ENCODE measurements at places on chromosomes 12 and 14. TPM values are rescaled to one million over a fixed set of nuclear protein-coding genes. Genes with fewer than 3 reads are reported as not detected.

CLEC4D gene
- total RNA-seq = 0.63 TPM

GALNT16 gene
- 15.8 TPM for total RNA-seq

DPY19L2 gene
- total RNA-seq = 13.5 TPM

SLC5A8 gene
- total RNA-seq = not detected

NPFF gene
- total RNA-seq = 9.1 TPM

ACVR1B gene
- total RNA-seq = 24.4 TPM

- no peaks in the 10 kb centered on the region for H3K27me3 ChIP-seq
- H3K27ac ChIP-seq = peak overlapping the region; percentile 81
- H3K36me3 ChIP-seq = no peaks in the 10 kb centered on the region
- peak; percentile 21 for DNase-seq
- peaks cover 3% of the 10 kb centered on the region for H3K4me1 ChIP-seq
These were observed 54.5 kb upstream of the MAX start for GRCh38 chr14:65156568-65157366.

- H3K4me1 ChIP-seq = no peaks in the 10 kb centered on the region
- H3K27me3 ChIP-seq = no peaks in the 10 kb centered on the region
- H3K27ac ChIP-seq = peak overlapping the region; percentile 2
These were observed 1.5 kb downstream of the CLECL1 start for GRCh38 chr12:9731393-9731792.

DNA sequence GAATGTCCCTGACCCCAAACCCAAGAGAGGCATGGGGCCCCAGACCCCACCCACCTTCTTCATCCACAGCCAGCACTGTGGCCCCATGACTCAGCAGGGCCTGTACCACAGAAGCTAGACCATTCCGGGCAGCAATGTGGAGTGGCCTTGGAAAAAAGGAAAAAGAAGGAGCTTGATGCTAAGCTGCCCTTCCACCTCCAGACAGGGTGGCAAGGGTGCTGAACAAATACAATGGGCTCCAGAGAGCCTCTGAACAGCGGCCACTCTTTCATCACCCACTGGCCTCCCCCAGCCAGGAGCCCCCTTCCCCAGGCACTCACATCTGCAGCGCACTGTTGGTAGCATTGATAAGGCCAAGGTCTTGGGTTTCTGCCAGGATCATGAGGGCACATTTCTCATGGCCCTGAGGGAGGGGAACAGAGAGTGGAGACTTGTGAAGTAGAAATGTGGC lies 13.9 kb downstream of the SLC39A5 start:
- no peak overlapping the region for H3K27ac ChIP-seq
- no peak for DNase-seq
- H3K27me3 ChIP-seq = no peaks in the 10 kb centered on the region
- peaks cover 83% of the 10 kb centered on the region for H3K36me3 ChIP-seq

DNA sequence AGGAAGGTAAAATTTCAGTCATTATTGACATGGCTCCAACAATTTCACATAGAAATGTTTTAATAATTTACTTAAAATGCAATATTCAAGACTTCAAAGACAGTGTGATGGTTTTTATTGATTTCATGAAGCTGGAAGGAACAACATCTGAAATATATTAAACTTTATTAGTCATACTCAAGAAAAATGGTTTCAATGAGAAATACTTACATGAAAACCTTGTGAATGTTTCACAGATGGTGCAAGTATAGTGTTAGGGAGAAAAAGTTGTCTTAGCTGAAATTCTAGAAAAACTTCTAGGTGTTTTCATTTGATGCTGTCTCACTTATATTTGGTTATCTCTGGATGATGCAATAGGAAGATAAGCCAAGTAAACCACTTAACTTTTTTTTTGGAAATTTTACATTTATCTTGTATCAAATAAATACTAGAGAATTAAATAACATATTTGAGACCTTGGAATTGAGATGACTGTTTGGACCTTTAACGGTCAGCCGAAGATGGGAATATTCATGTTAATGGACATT lies 65.5 kb downstream of the PELI2 start:
- H3K36me3 ChIP-seq = no peaks in the 10 kb centered on the region
- H3K27me3 ChIP-seq = no peaks in the 10 kb centered on the region
- H3K4me1 ChIP-seq = peaks cover 25% of the 10 kb centered on the region
- no peak overlapping the region for H3K4me3 ChIP-seq
- no peak for DNase-seq

DNA sequence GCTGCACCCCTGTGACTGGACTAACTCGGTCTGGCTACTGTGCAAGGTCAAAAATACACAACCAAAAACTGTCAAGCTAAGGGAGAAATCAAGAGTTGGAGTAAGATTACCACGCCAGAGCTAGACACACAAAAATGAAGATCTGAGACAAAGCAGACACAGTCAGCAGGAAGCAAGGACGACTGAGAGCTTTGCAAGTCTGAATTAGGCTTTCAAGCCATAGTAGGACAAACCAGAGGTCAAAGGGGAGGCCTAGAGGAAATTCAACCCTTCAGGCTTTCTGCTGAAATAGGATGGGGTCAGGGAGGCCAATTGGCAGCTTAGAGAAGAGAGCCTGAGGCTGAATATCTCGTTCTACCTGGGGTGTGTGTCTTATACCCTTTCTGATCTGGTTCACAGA lies 117.3 kb downstream of the LLPH start:
- H3K27ac ChIP-seq = no peak overlapping the region
- H3K27me3 ChIP-seq = no peaks in the 10 kb centered on the region
- H3K4me3 ChIP-seq = no peak overlapping the region
- no peaks in the 10 kb centered on the region for H3K4me1 ChIP-seq

- H3K4me1 ChIP-seq = peaks cover 9% of the 10 kb centered on the region
- no peaks in the 10 kb centered on the region for H3K27me3 ChIP-seq
- peak within 1 kb of the TSS; percentile 80 for H3K27ac ChIP-seq
- peak; percentile 4 for DNase-seq
- peak within 1 kb of the TSS; percentile 89 for H3K4me3 ChIP-seq
- H3K36me3 ChIP-seq = no peaks in the 10 kb centered on the region
These were observed at the start of gene RTN1 for GRCh38 chr14:59870277-59871165. TSS of gene RTN1 (minus strand) at chr14:59870776. CDS start at chr14:59870630, 146 bp downstream.

DNA sequence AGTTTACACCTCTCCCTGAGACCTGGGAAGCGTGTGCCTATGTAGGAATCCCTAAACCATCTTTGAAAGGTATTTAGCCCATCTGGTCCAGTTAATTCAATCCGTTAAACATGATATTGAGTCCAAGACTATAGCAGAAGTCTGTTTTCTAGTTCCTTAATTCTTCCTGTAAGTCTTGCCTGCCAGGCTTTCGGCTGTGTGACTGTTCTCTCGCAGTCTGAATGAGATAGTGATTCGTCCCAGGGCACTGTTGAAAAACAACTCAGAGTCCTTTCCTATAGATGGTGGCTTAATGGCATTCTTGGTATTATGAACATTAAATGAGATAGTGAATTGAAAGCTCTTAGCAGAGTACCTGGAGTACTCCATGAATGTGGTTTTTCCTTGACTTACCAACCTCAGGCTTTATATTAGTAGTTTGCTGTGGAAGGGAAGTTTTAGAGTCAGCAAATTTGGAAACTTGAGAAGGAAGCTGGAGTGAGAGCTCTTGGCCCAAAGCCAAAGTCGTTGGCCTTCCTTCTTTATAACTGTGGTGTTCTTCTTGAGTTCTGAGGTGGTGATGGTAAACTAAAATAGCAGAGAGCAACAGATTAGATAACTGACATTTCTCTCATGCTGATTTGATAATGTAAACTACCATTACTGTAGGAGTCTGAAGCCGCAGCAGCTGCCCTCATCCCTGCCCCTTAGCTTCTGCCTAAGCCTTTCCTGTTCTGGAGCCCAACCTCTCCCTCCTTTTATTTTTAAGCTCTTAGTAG lies 76.5 kb downstream of the TGFB3 start:
- H3K4me1 ChIP-seq = peaks cover 30% of the 10 kb centered on the region
- H3K36me3 ChIP-seq = no peaks in the 10 kb centered on the region
- DNase-seq = no peak
- H3K4me3 ChIP-seq = no peak overlapping the region
- H3K27ac ChIP-seq = no peak overlapping the region
- H3K27me3 ChIP-seq = no peaks in the 10 kb centered on the region

DNA sequence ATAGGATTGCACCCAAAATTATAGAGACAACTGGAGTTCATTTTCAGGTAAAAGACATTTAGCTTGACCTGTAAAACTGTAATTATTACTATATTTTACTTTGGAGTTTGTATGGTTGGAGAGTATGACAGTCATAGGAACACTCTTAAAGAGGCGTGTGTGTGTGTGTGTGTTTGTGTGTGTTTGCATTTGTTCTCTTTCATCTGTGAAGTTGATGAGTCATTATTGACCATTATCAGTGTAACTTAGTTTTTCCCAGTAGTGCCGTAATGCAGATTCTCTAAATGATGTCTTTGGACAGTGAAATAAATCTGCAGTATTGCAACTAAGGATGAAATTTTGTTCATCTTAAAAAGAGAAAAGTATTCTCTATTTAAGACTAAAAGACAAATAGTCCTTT lies 13.0 kb downstream of the WASHC4 start:
- no peak for DNase-seq
- no peaks in the 10 kb centered on the region for H3K4me1 ChIP-seq
- H3K27ac ChIP-seq = no peak overlapping the region
- no peak overlapping the region for H3K4me3 ChIP-seq

DNA sequence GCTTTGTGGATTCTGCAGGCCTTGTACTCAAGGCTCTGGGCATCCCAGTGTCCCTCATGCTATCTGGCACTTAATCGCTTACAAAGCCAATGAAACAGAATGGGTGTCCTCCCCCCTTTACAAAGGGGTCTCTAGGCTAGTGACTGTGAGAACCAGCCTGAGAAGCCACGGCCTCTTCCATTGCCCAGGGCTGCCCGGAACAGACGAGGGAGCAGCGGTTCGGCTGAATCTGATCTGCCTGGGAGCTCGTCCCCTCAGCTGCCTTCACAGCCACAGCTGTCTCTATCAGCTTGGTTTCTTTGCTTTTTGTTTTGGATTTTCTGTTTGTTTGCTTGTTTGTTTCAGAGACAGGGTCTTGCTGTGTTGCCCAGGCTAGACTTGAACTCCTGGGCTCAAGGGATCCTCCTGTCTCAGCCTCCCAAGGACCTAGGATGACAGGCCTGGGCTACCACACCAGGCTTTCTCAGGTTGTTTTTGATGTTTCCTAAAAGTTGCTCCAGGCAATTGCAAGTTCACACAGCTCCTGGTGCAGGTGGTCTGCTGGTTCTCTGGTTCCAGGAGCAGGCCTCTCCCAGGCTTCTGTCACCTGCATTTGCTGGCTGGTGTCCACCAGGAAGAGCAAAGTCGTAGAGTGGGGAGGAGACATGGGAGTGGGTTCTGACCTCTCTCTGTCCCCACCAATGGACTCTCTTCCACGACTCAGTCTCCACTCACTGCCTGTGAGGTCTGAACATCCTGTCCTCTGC lies 10.9 kb upstream of the RIN3 start:
- no peaks in the 10 kb centered on the region for H3K27me3 ChIP-seq
- H3K4me3 ChIP-seq = no peak overlapping the region
- DNase-seq = no peak
- H3K27ac ChIP-seq = no peak overlapping the region

Measured in thoracic aorta (tissue), 2 donors.